ENCODE measurements at places on chromosomes 2 and 18.

- DNase-seq, result no peak
These were observed 255.4 kb downstream of the TDRD15 start for GRCh38 chr2:21379140-21379539.

DNA sequence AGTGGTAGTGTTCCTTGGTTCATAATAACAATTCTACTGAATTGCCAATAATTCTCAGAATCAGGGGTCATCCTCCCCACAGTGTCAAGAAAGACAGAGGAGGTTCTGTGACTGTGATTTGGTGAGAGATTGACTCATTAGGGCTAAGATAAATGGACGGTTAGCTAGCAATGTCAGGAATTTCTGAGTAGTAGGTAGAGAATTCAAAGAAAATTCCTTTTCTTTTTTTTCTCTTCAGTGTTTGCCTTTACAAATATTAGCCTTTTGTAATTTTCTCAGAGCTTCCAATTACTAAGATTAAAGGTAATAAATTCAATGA is 16.8 kb upstream of the CRIM1 start:
- peak; percentile 87 for DNase-seq

GRCh38 chr2:24546669-24547068 is 55.6 kb downstream of the NCOA1 start:
- no peak for DNase-seq

GRCh38 chr18:524466-524865 is 24.0 kb upstream of the COLEC12 start:
- DNase-seq, result peak; percentile 90

- peak; percentile 7 for DNase-seq
These were observed at the start of gene SCN7A for GRCh38 chr2:166494140-166494624. Gene SCN7A, minus strand, starts transcription at chr2:166494249. Its CDS starts 16,553 bp downstream, at chr2:166477696.

- no peak for DNase-seq
These were observed 275.5 kb downstream of the MBD2 start for GRCh38 chr18:53948991-53949390.

DNA sequence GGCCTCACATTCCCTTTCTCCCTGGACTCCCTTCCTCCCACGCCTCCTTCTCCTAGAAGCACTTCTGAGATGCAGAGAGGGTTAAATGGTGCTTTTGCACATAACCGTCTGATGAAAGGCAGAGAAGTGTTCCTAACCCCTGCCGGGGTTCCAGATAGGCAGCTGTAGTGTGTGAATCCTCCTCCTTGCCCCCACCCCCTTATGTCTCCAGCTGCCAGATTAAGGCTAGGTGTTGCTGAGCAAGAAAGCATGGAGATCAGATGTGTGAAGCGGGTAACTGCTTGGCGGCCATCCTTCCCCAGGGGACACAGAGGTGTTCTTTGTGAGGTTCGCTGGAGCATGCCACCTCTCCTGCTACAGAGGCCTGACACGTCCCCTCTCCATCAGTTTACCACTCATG is 88.3 kb downstream of the NRP2 start:
- DNase-seq, result no peak

DNA sequence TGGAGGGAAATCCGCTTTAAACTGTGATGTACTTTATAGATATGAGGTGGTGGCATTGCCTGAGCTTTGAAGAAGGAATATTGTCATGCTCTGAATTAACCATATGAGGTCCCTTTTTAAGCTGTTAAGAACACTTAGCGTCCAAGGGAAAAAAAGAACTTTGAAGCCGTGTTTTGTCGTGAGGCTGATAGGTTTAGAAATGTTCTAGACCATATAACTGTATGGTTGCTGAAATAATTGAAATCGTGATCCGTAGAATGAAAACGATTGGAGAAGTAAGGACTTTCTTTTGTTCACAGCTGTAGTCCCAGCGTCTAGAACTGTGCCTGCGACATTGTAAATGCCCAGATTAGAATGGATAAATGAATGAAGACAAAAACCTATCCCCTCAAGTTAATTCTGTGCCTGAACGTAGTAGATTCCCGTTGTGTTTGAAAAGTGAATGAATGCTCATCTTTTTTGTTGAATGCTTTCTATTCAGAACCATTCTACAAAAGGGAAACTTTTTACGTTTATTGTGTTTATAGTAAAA is 1.5 kb downstream of the SMCHD1 start:
- no peak for DNase-seq

DNA sequence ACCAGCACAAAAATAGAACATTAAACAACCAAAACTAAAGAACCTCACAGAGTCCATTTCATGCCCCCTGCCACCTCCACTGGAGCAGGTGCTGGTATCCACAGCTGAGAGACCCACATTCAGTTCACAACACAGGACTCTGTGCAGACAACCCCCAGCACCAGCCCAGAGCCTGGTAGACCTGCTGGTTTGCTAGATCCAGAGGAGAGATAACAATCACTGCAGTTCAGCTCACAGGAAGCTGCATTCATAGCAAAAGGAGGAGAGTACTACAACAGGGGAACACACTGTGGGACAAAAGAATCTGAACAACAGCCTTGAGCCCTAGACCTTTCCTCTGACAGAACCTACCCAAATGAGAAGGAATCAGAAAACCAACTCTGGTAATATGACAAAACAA is 326.7 kb downstream of the METTL4 start:
- peak; percentile 11 for DNase-seq

- no peak for DNase-seq
These were observed 153.6 kb downstream of the ALK start for GRCh38 chr2:29767606-29768335.

GRCh38 chr18:2518473-2518872 is 52.8 kb downstream of the METTL4 start:
- DNase-seq, result no peak

- no peak for DNase-seq
These were observed 92.1 kb downstream of the SH3BP4 start for GRCh38 chr2:235043762-235044500.

DNA sequence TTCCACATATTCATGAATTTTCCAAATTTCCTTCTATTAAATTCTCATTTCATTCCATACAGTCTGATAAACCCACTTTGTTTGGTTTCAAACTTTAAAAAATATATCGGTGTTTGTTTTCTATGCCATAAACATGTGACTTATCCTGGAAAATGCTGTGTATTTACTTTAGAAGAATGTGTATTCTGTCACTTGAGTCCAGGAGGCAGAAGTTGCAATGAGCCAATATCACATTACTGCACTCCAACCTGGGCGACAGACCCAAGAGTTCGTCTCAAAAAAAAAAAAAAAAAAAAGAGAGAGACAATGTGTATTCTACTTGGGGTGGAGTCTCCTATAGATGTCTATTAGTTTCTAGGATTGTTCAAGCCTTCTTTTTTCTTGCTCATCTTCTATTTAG is 31.8 kb downstream of the MBD5 start:
- no peak for DNase-seq

GRCh38 chr18:45361125-45361851 is 254.0 kb upstream of the SLC14A2 start:
- DNase-seq, result peak; percentile 12

GRCh38 chr2:222926915-222927314 is 66.1 kb downstream of the ACSL3 start:
- DNase-seq, result no peak

GRCh38 chr2:74514368-74515270 is at the start of gene TLX2:
Gene TLX2, plus strand, starts transcription at chr2:74514450. Its CDS starts 357 bp downstream, at chr2:74514807.
- peak; percentile 32 for DNase-seq

DNA sequence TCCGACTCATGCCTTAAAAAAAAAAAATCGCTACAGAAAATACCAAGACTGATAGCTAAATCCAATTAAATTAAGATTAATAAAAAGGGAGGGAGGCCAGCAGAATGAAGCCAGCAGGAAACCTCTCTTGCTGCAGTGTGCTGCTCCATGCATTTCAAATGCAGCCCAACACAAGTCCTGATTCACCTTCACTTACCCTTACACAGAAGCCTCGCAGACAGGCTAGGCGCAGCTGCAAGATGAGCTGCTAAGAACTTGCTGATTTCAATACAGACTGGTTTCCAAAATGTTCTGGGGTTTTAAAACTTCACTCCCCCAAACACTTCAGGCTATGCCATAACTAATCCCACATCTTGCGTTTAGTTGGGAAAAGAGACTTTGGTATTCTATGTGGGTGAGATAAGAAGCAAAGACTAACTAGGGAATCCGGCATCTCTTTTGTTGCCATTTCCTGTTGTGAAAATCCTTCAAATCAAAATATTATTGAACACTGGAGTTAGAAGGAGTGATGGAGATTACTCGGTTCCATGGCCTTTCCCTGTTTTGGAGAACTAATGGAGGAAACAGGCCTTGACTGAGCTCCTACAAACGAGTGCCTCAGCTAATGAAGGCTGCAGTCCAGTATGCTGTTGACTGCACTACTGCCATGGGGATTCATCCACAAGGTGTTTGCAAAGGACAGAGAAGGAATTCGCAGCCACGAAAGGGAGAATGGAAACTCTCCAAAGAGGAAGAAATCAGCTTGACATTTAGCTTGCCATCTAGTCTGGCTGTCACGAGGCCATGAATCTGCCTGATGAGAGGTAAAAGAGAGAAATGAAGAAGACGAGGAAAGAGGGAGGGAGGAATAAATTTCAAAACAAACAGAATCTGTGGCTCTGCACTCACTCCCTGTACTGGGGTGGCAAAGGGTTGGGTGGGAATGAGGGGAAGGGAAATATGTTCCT is 67.3 kb downstream of the CLHC1 start:
- no peak for DNase-seq

- peak; percentile 83 for DNase-seq
These were observed 100.1 kb upstream of the RNF152 start for GRCh38 chr18:61992923-61993322.

DNA sequence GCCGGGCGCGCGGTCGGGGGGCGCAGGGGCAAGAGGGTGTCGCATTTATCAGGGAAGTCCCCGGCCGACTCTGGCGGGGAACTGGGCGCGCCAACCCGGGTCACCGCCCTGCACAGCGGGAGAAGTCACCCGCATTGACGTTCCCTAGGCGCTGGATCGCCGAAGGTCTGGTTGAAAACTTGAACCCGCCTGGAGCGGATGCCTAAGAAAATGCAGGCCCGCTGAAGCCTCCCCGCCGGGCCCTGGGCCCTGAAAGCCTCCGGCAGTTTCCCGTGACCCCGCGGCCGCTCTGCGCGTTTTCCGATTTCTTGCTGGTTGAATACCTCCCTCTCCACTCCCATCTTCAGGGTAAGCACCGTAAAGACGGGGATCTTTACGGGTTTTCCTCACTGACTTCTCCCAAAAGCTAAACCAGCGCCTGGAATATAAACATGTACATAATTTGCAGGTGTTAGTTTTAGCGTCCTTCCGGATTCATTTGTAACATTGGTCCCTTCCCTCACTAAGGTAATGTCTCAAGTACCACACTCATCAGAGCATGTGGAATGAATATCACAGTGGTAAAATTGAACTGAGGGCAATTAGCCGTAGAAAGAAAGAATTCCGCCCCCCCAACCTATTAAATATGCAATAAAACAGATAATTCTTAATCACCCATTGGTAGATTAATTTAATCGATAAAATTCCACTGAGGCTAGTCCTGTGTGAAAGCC is 675 bp upstream of the SPIRE1 start:
- peak; percentile 58 for DNase-seq

Data from EH (cell line).